ENCODE measurements at places on chromosomes 4 and X.

DNA sequence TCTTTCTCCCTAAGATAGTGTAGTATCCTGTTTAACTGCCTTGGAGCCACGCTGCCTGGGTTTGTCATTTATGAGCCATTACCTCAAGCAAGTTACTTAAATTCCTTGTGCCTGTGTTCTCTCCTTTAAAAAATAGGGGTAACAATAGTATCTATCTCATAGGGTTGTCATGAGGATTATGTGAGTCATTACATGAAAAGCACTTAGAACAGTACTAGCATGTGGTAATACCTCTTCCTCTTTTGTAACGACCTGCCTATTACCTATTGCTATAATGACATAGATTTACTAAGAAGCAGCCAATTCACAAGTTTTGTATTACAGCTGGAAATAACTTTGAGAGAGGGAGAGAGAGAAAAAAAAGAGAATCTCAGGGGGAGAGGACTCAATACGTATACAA lies 834.7 kb downstream of the RAPGEF2 start:
- DNase-seq: no peak

DNA sequence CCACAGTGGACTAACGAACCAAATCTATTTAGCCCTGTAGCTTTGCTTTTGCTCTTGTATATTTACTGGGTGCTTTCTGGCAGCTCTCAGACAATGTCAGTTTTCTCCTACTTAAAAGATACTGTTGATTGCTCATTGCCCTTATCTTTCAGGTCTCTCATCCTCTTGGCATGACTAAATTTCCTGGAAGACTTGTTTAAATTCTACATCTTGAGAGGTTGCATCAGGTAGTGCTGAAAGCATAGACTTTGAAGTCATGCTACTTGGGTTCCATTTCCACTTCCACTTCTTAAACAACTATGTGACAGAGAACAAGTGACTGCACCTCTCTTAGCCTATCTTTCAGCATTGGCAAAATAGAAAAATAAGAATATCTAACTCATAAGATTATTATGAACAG lies 8.4 kb downstream of the TDO2 start:
- no peak for DNase-seq

DNA sequence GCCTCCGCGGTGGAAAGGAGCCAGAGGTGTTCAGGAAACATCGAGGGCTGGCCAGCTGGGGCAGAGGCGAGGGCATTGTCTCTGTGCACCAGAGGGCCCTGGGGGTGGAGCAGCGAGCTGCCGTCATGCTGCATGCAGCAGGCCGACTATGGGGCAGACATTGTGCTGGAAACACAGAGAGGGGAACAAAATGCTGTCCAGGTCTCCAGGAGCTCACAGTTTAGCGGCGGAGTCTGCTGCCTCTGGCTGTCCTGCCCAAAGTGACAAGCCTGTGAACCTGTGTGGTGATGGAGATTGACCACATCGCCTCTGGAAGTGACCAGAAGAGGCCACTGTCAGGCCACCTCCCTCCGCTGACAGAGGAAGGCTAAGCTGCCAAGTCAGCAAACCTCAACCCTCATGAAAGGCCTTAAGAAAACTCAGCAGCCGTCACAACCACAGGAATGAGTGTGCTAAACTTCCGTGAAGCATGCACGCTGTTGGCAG lies 20.1 kb upstream of the SASH3 start:
- DNase-seq: peak; percentile 41

DNA sequence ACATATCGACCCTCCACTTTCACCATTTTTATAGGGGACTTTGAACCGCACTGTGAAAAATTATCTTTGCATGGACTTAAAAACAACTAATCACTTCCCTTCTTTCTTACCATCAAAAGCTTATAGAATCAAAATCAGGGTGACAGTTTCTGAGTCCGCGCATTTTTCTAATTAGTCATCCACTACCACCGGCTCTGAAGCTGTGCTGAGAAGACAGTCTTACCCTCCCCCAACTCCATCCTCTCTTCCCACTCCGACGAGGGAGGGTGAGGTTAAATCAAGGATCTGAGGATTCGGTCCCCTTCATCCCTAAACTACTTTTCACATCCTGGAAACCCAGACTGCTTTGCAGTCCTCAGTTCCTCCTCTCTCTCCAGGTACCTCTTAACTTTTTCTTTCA lies 4.2 kb downstream of the DCTD start:
- DNase-seq: no peak

GRCh38 chr4:25446611-25447010 lies 69.5 kb downstream of the ANAPC4 start:
- no peak for DNase-seq

Data from effector memory CD8-positive, alpha-beta T cell (primary cell).